Stimulated activated CD4-positive, alpha-beta T cell treated with anti-CD3 and anti-CD28 coated beads, TNF-alpha, amount 100 ng/mL, for 24 hours (primary cell): ENCODE measurements at places on chromosomes 12 and 14.

- DNase-seq = no peak
These were observed 543.2 kb upstream of the TBX3 start for GRCh38 chr12:115227137-115227615.

DNA sequence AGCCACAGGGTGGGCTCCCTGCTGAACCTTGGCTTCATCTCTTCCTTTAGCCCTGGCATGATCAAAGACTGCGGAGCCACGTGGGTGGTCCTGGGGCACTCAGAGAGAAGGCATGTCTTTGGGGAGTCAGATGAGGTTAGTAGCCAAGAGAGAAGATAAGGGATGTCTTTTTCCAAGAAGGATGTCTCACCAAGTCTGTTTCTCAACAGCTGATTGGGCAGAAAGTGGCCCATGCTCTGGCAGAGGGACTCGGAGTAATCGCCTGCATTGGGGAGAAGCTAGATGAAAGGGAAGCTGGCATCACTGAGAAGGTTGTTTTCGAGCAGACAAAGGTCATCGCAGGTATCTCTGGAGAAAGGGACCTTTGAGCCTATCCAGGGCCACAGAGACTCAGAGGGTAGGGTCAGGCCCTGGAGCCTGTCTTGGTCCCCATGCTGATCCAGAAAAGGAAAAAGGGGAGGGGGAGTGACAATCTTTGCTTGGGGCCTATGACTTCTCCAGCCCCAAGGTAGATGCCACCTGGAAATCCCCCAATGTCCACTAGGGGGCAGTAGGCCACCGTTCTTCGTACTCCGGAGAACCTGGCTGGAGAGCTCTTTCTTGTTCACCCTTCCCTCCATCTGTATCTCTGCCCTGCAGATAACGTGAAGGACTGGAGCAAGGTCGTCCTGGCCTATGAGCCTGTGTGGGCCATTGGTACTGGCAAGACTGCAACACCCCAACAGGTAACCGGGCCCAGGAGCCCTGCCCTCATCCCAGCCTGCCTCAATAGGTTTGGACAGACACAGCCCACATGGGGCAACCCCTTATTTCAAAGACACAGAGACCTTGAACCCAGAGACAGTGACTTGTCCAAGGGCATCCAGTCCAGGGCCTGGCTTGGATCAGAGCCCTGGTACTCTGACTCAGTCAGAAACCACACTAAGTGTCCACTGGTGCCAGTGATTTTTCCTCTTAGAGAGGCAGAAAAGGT, 2.0 kb downstream of the TPI1 start:
- DNase-seq = peak; percentile 76

GRCh38 chr12:112537710-112538396, 119.1 kb downstream of the PTPN11 start:
- DNase-seq = no peak

DNA sequence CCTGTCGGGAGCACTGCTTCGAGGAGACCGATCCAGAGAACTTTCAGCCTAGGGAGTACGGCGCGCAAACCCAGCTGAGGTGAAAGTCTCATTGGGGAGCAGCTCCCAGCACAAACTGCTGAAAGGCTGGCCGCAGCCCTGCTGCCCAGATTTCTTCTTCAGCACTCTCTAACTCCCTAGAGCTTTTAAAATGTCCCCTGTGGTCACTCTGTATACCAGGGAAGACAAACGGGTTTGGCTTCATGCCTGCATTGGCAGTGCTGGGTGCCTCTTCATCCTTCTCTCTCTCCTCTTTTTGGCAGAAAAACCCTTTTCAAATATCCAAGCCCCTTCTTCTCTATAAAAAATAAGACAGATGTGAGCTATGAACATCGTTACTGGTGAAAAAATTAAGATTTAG, 34.9 kb downstream of the BBS10 start:
- no peak for DNase-seq

DNA sequence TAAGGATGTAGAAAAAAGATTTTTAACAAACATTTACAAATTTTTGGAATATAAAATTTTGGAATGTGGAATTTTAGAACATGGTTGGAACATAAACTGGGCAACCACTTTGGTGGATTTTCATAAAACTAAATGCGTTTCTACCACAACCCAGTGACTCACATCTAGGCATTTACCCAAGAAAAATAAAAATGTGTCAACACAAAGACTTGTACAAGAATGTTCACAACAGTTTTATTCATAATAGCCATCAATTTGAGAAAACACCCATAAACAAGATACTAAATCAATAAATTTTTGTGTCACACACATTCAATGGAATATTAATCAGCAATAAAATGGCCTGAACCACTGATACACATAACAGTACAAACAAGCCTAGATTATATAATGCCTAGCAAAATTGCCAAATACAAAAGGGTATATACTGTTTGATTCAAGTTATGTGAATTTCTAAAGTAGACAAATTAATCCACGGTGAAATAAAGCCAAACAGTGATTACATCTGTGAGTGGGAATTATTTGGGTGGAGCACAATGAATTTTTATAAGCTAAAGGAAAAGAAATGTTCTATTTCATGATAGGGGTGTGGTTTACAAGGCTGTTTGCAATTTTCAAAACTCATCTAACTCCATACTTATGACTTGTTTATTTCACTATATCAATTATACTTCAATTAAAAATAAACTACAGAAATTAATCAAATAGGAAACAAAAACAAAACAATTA, 415.2 kb upstream of the OR4E1 start:
- no peak for DNase-seq

GRCh38 chr12:106945261-106945851, 10.4 kb upstream of the TMEM263 start:
- no peak for DNase-seq

DNA sequence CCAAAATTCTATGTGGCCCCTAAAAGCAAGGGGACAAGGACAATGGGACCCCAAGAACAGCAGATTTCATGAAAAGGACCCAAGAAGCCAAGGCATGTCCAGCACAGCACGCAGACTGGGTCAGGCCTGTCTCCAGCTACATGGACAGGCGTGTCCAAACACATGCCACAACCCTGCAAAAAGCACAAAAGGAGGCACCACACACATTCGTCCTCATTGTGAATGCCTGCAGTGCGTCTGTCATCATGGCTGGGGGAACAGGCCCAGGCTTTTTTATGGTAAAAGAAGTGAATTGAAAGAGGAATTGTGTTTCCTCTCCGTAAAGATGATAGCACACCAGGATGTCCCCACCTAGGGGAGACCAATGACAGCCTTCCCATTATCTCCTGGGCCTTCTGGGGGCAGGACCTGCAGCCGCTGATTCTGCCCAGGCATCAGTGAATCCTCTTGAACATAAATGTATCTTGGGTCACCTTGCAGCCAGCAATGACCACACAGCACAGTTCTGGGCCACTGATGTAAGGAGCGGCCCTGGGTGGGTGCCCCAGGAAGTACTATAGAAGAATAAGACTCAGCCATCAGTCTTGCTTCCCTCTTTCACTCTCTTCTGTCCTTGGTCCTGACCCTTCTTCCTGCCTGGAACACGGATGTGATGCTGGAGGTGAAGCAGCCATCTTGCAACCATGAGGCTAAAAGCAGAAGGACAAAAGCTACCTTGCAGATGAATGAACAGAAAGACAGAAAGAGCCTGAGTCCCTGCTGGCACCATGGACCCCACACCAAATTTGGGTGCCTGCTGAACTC, 29.8 kb upstream of the C14orf180 start:
- DNase-seq = no peak

GRCh38 chr12:89936631-89937030, 228.0 kb upstream of the ATP2B1 start:
- DNase-seq = no peak

DNA sequence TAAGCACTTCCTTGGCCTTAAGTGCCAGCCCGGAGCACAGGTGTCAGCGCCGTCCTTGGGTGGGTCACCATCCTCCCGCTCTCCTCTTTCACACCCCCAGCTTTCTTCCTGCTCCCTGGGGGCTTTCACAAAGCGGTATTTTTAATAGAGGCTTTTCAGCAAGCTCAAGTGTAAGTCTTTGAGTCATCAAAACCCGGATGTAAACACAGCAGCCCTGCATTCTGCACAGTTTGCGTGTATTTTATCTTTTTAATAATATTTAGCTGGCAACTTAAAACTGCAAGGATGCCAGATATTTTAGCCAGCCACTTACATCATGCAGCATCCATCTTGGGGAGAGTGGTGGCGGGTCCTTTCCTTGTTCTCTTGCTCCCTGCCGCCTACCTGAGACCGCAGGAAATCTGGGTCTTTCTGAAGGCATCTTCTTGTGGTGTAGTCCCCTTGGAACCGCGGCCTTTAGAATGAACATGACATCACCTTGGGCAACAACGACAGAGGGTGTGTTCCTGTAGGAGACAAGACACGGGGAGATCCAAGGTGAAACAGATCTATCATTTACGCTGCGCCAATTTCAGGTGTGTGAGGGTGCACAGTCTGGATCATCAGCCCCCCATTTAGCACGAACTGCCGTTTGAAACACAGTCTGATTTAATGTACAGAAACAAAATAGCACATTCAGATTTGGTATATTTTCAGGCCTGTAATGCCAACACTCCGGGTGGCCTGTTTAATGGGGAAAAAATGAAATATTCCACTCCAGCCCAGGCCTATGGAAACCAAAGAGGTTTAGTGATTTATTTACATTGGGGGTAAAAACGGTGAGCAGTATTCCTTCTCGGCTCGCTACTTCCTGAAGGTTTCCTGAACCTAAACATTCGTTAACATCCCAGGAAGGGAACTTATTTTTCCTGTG, 12.5 kb upstream of the IRF2BPL start:
- no peak for DNase-seq

- no peak for DNase-seq
These were observed 29.9 kb downstream of the WASHC3 start for GRCh38 chr12:102031852-102032251.

- no peak for DNase-seq
These were observed 90.2 kb downstream of the PPP1R12A start for GRCh38 chr12:79844693-79845092.
